ENCODE measurements at places on chromosomes 3 and 15. TPM values are rescaled to one million over a fixed set of nuclear protein-coding genes. Genes with fewer than 3 reads are reported as not detected.

Gene GOLGA6D
- total RNA-seq, result not detected

DNA sequence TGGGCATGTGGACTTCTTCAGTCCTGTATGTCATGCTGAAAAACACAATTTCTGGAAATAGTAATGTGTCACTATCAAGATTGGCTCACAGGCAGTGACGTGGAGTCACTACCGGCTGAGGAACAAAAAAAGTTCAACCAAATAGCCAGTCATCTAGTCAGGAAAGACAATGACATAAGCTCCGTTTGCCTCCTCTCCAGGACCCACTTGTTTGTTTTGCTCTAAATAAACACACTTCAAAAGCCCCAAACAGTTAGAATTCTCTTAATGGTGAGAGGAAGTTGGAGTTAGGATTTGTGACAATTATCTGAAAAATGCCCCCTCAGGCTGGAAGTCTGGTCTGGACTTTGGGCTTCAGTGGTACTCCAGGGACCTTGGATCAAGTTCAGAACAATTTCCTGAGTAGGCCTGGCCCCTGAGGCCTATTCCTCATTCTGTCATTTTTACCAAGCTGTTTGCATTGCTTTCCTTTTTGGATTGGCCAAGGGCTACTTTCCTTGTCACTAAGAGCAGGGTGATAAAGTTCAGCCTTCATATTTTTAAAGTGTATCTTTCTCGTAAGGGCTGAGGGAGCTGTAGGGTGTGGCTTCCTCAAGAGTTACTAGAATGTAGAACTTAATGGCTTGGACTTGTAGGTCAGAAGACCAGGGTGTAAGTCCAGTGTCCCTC, 98.9 kb downstream of the EOMES start:
- no peaks in the 10 kb centered on the region for H3K36me3 ChIP-seq
- H3K27me3 ChIP-seq, result no peaks in the 10 kb centered on the region
- no peak overlapping the region for H3K4me3 ChIP-seq
- DNase-seq, result peak; percentile 86

GRCh38 chr3:89467898-89468363, 360.5 kb downstream of the EPHA3 start:
- H3K36me3 ChIP-seq, result no peaks in the 10 kb centered on the region
- H3K27ac ChIP-seq, result no peak overlapping the region
- no peaks in the 10 kb centered on the region for H3K4me1 ChIP-seq
- no peak overlapping the region for H3K4me3 ChIP-seq
- DNase-seq, result no peak

Gene PLCB2
- not detected for total RNA-seq

DNA sequence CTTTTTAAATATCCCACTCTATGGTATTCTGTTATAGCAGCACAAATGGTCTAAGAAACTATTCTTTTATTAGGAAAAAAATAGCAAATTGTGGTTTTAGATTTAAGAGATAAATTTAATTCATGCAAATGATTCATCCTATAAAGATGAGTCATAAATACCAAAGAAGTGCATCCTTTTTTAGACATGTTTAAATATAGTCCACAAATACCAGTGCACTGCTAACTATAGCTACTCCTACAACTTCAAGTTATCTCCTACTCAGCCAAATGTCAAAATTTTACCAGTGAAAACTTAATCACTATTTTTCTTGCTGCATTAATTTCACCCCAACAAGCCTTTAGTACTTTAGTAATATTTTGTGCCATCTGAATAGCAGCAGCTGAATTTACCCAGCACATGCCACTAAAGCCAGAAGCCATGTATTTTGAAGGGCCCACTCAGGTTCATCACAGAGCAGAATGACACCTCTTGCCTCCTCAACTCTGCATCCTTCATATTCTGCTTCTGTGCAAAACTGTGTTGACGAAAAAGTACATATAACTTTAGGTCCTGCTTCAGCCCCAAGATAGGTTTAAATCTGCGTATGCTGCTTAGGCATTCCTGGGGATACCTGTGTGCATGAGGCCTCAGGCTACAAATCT, 24.9 kb downstream of the CX3CR1 start:
- H3K36me3 ChIP-seq, result no peaks in the 10 kb centered on the region
- DNase-seq, result no peak
- H3K4me1 ChIP-seq, result no peaks in the 10 kb centered on the region
- H3K4me3 ChIP-seq, result no peak overlapping the region
- no peak overlapping the region for H3K27ac ChIP-seq

Gene GOLGA6B
- total RNA-seq, result not detected

DNA sequence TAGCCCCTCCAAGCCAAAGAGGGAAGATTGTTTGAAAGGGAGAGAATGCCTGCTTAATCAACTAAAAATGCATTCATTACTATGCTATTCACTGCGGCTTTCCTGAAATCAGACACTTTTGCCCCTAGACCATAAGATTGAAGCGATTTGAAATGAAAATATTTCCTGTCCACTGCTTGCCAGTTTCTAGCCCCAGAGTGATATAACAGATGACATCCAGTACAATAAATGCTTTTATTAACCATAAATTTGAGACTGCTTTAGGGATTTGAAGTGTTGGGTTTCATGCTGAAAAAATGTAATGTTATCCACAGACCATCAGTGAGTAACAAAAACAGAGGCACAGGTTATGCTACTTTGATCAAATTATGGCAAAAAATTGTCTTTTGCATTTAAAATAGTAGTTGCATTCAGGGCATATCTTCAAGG, 14.1 kb downstream of the IL17RD start:
- H3K4me1 ChIP-seq, result peaks cover 10% of the 10 kb centered on the region
- no peaks in the 10 kb centered on the region for H3K36me3 ChIP-seq
- peaks cover 25% of the 10 kb centered on the region for H3K27me3 ChIP-seq
- H3K27ac ChIP-seq, result no peak overlapping the region
- DNase-seq, result no peak

- peaks cover 44% of the 10 kb centered on the region for H3K4me1 ChIP-seq
- peak; percentile 32 for DNase-seq
- no peak overlapping the region for H3K4me3 ChIP-seq
- H3K27ac ChIP-seq, result no peak overlapping the region
- no peaks in the 10 kb centered on the region for H3K36me3 ChIP-seq
These were observed 8.8 kb downstream of the STARD9 start for GRCh38 chr15:42584031-42584765.

Gene REC114
- not detected for total RNA-seq

GRCh38 chr3:157618075-157618760, 115.0 kb upstream of the VEPH1 start:
- DNase-seq, result peak; percentile 41
- H3K4me1 ChIP-seq, result no peaks in the 10 kb centered on the region
- no peaks in the 10 kb centered on the region for H3K36me3 ChIP-seq
- H3K4me3 ChIP-seq, result no peak overlapping the region
- no peaks in the 10 kb centered on the region for H3K27me3 ChIP-seq

GRCh38 chr3:66502245-66502874, 1.5 kb upstream of the LRIG1 start:
- H3K4me3 ChIP-seq, result no peak overlapping the region
- H3K27ac ChIP-seq, result no peak overlapping the region
- no peaks in the 10 kb centered on the region for H3K36me3 ChIP-seq
- peaks cover 57% of the 10 kb centered on the region for H3K4me1 ChIP-seq
- DNase-seq, result no peak
- H3K27me3 ChIP-seq, result peaks cover 14% of the 10 kb centered on the region

DNA sequence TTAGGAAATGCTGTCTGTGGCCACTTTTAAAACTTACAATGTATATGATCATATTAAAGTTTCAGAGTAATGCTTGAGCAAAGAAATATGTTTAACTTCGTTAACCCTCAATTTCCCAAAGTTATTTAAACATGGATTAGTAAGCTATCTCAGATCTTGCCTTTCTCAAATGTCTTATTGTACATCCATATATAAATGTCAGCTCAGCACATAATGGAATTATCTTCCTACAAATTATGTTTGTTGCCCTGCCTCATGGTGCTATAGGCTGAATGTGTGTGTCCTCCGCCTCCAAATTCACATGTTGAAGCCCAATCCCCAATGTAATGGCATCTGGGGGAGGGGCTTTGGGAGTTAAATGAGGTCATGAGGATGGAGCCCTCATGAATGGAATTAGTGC, 200.3 kb downstream of the MINAR1 start:
- H3K4me3 ChIP-seq, result no peak overlapping the region
- H3K27ac ChIP-seq, result no peak overlapping the region
- H3K36me3 ChIP-seq, result no peaks in the 10 kb centered on the region
- peaks cover 29% of the 10 kb centered on the region for H3K4me1 ChIP-seq
- no peaks in the 10 kb centered on the region for H3K27me3 ChIP-seq
- DNase-seq, result no peak

Gene SLC12A8
- total RNA-seq, result 0.13 TPM

DNA sequence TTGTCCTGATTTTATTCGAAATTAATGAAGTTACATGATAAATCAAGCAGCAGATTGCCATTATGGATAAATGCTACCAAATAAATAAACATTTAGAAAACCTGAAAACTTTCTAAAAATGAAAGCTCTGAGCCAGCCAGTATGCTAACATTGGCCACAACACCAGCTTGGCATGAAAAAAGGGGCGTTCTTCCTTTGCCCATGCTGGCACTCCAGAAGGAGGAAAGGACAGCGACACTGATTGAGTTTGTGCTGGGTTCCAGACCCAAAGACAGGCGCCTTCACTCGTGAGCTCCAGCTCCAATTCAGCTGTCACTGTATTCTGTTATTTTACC, 5.1 kb downstream of the STIMATE start:
- no peaks in the 10 kb centered on the region for H3K27me3 ChIP-seq
- peaks cover 60% of the 10 kb centered on the region for H3K4me1 ChIP-seq
- H3K27ac ChIP-seq, result peak overlapping the region; percentile 68
- no peak for DNase-seq

DNA sequence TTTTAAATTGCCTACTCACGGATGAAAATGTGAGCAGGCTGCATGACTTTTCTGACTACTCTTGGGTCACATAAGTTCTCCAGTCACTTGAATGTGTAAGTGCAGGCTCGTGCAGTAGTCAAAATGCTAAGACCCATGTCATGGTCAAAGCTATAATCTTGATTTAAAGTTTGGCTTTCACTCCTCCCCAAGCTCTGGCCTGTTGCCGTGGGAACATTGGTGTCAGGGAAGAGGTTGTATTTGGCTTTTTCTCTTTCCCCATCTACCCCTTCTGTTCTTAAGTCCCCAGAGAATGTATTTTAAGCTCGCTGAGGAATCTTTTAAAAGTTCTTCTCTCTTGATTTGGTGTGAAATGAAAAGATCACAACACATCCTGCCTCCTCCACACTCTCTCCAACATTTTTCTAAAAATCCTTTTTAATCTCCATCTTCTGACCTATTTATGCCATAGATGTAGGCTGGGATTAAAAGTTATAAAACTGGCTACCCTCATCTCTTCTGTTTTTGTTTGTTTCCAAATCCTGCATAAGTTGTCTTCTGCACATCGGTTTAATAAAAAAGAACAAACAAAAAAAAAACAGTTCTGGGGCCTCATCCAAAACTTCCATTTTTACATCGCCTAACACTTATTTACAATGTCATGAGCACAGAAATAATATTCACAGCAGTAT, 61.4 kb upstream of the ADAMTSL3 start:
- H3K27ac ChIP-seq, result no peak overlapping the region
- no peak overlapping the region for H3K4me3 ChIP-seq
- H3K27me3 ChIP-seq, result no peaks in the 10 kb centered on the region
- no peaks in the 10 kb centered on the region for H3K36me3 ChIP-seq
- no peaks in the 10 kb centered on the region for H3K4me1 ChIP-seq
- no peak for DNase-seq

- no peaks in the 10 kb centered on the region for H3K4me1 ChIP-seq
- no peak overlapping the region for H3K4me3 ChIP-seq
- no peaks in the 10 kb centered on the region for H3K27me3 ChIP-seq
- H3K27ac ChIP-seq, result no peak overlapping the region
These were observed 377.0 kb downstream of the GAP43 start for GRCh38 chr3:116000311-116000710.

- H3K27ac ChIP-seq, result no peak overlapping the region
- H3K27me3 ChIP-seq, result no peaks in the 10 kb centered on the region
- no peaks in the 10 kb centered on the region for H3K36me3 ChIP-seq
- H3K4me3 ChIP-seq, result no peak overlapping the region
- H3K4me1 ChIP-seq, result no peaks in the 10 kb centered on the region
These were observed 172.8 kb upstream of the C2CD4B start for GRCh38 chr15:62337934-62338333.

DNA sequence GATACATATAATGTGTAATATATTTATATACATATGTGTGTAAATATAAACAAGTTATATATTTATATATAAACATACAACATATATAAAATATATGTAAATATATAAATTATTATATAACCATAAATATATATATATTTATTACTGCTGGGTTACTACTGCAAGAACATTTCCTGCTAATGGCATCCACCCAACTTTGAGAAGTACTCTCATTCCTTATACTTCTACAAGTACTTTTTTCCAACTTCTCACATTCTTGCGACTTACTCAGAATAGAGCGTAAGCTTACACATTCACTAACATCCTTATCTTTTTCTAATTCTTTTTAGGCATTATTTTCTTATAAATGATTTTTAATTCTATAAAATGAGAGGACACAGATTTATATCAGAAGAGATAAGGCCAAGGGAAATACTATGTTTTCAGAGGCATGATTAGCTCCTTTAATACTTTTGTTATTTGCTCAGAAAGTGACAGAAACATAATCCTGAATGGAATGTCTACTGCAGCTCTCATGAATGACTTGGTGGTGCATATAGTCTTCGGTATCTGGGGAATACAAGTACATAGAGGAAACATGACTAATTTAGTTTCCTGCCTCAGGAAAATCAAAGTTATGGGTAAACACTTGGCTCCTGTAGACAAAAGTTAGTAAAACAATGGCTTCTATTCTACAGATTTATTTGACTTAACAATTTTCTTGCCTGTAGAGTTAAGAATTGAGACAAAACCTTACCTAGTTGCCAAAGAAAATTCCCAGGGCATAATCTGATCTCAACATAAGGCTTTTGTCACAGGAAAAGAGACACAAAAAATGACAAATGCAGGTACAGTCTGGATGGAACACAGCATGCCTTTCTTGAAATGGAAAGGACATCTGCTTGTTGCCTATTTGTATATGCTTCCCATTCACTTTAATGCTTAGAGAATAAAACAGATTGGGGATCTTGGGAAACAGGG, 453.9 kb downstream of the SQOR start:
- H3K27ac ChIP-seq, result no peak overlapping the region
- no peaks in the 10 kb centered on the region for H3K36me3 ChIP-seq
- no peaks in the 10 kb centered on the region for H3K27me3 ChIP-seq
- H3K4me1 ChIP-seq, result no peaks in the 10 kb centered on the region
- no peak for DNase-seq
- H3K4me3 ChIP-seq, result no peak overlapping the region

All from HepG2 (cell line).